Urinary bladder (tissue), 4 donors: ENCODE measurements at places on chromosomes 7 and 10. TPM values are rescaled to one million over a fixed set of nuclear protein-coding genes. Genes with fewer than 3 reads are reported as not detected.

DNA sequence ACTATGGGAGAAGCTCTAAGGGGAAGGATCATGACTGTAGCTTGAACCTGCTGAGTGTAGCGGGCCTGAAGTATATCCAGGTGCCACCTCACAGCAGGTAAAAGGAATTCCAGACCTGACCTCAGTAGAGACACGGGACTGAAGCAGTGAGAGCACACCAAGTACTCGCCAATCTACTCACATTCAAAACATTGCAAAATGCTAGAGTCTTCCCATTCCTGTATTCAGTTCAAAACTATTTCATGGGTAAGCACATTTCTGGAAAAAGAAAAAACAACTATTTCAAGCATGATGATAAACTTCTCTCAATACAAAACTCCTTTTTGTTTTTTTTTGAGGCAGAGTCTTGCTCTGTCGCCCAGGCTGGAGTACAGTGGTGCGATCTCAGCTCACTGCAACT, 121.9 kb upstream of the AUTS2 start:
- DNase-seq, result no peak

- DNase-seq, result no peak
These were observed 6.3 kb upstream of the ARHGAP22 start for GRCh38 chr10:48611133-48611532.

GRCh38 chr7:151125470-151125845, 39.2 kb downstream of the AGAP3 start:
- DNase-seq, result no peak

DNA sequence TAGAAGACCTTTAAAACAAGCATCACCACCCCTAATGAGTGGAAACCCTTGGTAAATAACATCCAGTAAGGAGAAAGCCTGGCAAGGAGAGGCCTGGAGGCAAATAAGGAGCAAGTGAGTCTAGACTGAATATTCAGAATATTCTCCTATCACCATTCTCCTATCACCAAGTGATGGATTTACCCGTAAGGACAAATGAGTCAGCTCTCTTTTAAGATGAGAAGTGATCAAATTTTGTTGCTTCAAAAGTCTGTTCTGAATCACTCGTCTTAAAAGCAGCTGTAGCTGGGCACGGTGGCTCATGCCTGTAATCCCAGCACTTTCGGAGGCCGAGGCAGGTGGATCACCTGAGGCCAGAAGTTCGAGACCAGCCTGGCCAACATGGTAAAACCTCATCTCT, 28.4 kb downstream of the KIAA1549 start:
- no peak for DNase-seq

The LIPF gene
- total RNA-seq, result not detected
